RKO (cell line): ENCODE measurements at places on chromosomes 6 and 20.
A peak's percentile ranks its signal among the peaks of the same experiment; 100 is the strongest.

DNA sequence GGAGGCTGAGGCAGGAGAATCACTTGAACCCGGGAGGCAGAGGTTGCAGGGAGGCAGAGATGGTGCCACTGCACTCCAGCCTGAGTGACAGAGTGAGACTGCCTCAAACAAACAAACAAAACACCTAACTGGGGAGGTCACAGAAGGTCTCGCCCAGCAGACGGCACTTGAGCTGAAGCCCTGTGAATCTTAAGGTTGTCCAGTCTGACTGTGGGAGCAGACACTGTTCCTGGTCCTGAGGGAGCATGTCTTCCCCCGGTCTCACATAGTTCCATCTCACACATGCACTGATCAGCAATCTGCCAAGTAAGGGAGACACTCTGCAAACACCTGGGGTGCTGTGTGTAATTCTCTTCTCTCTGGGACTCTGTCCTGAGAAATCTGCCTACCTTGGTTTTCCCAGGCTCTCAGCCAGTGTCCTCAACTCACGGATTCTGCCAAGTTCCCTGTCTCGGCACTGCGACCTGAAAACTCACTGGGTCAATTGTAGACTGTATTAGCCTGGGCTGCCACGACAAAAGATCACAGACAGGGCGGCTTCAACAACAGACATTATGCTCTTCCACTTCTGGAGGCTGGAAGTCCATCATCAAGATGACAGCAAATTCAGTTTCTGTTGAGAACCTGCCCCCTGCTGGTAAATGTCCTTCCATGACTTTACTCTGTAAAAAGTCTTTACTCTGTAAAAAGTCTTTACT lies 94.3 kb downstream of the JPH2 start:
- DNase-seq, result peak; percentile 44

DNA sequence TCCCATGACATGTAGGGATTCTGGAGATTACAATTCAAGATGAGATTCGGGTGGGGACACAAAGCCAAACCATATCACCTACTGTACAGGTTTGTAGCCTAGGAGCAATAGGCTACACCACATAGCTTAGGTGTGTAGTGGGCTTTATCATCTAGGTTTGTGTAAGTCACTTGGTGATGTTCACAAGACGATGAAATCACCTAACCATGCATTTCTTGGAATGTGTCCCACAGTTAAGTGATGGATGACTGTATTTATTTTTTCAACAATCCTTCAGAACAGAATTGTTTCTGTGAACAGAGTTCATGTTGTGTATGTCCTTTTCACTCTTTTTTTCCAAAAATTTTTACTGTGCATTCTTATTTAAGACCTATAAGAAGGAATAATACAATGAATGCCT lies 76.1 kb downstream of the DTD1 start:
- no peak for DNase-seq

GRCh38 chr6:37630281-37630799 lies 67.3 kb downstream of the MDGA1 start:
- DNase-seq, result peak; percentile 99

DNA sequence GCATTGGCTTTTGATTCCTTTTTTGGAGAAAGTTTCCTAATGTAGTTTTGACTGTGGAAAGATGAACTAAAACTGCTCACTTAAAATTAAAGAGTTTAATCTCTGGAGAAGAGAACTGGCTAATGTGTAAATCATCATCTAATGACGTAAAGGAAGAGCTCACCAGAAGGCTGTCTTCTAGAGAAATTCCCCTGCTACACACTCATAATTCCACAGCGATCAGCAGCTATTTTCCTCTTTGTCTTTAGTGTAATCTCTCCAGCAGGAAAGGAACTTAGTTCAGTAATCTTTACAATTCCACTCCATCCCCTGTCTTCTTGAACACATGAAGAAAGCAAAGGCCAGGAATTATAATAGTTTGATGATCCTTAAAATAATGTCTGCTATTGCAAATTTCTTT lies 15.8 kb downstream of the SPTLC3 start:
- no peak for DNase-seq

GRCh38 chr6:14921878-14922671 lies 323.8 kb upstream of the JARID2 start:
- no peak for DNase-seq

DNA sequence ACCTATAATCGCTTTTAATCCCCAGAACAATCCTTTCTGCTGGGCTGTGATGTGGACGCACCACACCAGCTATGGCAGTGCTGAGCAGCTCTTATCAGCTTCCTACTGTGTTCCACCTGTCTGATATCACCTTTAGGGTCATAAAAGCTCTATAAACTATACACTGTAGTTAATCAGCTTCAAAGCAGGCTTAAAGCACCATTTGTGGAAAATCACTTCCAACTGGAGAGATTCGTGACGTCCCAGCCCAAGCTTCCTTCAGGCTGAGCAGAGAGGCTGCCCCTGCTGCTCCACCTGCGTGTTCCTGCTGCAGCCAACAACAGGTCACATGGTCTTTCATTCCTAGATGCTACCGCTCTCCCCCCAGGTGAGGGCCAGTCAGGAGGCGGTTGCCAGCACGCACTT lies 156.5 kb downstream of the SMOC2 start:
- DNase-seq, result no peak

DNA sequence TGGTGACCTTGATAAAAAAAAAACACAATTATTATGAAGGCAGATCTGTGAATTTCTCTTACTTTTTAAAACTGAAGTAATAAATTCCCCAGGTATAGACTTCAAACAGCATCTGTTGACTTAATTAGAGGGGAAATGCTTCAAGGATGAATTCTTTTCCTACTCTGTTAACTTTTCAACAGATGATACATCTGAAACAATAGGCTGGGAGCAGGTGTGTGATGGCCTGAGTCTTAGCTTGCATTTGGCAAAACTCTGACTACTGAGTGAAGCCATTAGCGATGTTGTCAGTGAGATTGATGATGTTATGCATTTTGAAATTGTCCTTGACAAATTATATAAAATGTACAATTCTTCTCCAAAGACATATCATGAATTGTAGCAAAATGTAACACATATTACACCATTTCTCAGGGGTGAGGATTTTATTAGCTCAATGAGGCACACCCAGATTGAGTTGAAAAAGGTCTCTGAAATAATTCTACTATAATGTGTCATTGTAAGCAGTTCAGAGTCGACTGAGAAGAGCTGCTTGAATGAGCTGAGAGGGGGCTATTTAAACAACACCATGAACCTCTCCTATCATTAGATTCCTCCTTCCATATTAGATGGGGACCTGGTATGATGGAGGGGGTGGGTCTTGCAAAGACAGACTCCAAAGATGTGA lies 39.6 kb upstream of the OGFRL1 start:
- DNase-seq, result no peak

DNA sequence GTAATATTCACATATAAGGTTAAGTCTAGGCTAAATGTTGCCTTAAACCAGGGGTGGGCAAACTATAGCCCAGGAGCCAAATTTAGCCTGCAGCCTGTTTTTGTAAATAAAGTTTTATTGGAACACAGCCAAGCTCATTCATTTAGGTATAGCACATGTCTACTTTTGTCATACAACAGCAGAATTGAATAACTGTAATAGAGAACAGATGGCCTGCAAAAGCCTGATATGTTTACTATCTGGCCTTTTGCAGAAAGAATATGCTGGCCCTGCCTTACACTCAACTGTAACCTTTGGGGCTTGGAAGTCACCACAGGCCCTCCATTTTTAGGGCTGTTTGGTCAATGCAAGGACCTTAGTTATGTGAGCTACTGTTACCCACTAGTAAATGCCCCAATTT lies 17.7 kb upstream of the BCLAF1 start:
- DNase-seq, result no peak

GRCh38 chr6:158751224-158751623 lies 67.9 kb downstream of the EZR start:
- no peak for DNase-seq

DNA sequence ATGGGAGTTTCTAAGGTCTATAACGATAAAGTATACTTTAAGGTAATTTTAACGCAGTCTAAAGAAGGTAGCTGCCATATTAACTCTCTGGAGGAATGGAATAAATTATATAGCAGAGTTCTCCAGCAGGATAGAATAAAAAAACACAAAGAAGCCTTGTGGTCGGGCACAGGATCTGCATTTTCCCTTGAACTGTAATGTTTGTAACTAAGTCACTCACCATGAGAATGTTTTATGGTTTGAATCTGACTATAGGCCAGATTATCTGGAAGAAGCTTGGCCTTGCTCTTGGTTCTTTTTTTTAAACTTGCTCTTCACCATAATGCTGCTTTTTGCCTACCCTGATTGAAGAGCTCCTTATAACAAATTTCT lies 238.8 kb upstream of the NOX3 start:
- no peak for DNase-seq

- DNase-seq, result peak; percentile 96
These were observed 69.7 kb upstream of the TOX2 start for GRCh38 chr20:43844778-43845614.

GRCh38 chr6:14713008-14713960 lies 532.6 kb upstream of the JARID2 start:
- DNase-seq, result peak; percentile 56

- no peak for DNase-seq
These were observed 72.7 kb downstream of the ELOVL4 start for GRCh38 chr6:79874531-79875134.

DNA sequence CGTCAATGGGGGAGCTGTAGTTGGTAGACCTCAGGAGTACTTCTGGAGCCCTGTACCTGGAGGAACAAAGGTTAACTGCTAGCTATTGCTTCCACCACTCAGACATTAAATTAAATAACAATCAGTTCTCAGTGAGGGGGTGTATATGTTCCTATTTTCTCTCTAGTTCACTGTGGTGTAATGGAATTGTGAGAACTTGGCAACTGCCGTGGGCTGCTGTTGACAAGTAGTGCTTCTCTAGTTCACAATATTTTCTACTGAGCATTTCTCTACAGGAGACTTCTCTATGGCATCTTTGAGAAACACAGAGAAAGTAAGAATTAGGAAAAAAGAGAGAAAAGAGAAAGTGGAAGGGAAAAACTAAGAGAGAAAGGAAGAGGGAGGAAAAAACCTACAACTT lies 23.4 kb upstream of the GSTA4 start:
- no peak for DNase-seq

- no peak for DNase-seq
These were observed 58.8 kb upstream of the CST7 start for GRCh38 chr20:24890286-24890685.

DNA sequence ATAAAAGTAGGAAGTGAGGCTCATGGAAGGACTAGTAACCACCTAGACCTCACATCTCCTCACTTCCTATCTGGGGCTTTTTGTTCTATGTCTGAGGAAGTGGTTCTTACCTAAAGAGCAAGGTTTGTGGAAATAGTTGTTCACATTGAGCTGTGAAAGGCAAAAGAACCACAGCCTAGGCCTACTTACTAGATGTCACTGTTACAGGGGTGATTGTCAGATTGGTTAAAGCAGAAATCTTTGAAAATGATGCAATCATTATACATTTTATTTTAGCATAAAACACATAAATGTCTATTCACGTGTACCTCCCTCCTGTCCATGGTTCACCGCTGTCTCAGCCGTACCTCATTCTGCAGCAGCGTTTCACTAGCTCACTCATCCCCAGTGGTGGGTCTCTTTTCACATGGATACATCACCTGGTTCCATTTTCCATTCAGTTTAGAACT lies 268.8 kb downstream of the TMEM242 start:
- DNase-seq, result no peak

GRCh38 chr20:10666221-10667076 lies 7.3 kb downstream of the JAG1 start:
- no peak for DNase-seq

DNA sequence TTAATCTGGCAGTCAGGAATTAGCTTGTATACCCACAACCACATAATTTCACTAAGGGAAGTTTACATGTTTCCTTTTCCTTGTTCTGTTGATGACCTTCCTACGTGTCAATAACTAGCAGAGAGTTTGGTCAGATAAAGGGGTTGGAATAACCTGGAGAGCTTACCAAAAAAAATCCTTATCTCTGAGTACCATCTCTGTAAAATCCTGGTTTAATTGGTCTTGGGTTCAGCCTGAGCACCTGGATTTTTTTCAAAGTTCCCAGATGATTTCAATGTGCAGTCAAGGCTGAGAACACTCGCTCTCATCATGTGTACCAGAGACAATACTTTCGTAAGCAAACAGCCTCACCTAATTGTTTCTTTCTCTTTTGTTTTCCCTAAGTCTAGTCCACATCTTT lies 483.8 kb upstream of the FLRT3 start:
- no peak for DNase-seq

DNA sequence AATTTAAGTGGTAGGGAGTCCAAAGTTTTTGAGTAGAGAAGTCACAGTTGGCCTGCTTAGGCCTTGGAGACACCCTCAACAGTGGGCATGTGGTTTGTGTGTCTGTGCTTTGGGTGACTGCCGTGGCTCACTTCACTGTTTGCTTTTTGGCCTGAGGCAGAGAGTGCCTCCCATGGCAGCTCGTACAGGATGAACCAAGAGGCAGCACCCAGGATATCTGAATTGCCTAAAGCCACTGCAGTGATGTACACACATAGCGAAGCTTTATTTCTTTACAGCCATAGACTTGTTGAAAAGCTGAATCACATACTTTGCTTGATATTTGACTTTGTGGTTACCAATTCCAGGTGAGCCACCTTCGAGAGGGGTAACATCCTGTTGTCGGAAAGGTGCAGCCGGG lies 21.6 kb downstream of the RREB1 start:
- no peak for DNase-seq

DNA sequence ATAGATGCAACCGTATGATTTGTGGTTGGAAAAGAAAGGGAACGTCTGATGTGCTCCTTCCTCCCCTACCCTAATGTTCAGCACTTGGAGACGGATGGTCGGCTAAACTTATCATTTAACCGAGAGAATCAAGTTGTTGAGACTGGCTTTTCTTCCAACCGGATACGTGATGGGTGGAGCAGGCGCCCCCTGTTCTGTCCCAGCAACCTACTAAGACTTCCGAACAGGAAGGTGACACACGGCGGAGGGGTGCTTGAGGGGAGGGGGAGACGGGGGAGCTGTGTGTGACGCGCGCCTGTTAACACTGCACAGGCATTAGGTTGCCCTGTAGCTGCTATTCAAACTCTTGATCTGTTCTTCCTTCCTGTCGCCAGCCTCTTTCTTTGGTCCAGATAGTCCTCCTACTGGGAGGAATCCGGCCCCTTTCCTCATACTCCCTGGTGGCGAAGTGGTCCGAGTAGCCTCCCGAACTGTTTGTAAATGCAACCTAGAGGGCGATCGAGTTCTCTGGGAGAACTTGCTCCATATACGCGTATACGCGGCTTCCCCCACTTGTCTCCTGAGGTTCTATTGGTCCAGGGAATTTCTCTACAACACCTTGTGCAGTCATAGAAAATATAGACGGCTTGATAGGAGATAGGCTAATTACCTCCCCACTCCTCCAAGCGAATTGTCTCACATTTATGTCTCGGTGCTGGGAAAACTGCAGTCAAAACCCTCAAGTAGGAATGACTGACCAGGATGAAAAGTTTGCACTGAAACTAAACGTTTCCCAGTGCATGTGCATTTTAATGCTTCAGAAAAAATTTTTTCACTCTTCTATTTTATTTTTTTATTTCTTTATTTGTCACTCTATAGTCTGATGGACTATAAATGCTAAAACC lies 126.0 kb upstream of the SLC2A12 start:
- peak; percentile 95 for DNase-seq

- DNase-seq, result no peak
These were observed 71.5 kb downstream of the NCR2 start for GRCh38 chr6:41406728-41407489.

GRCh38 chr20:38340693-38341092 lies 5.6 kb upstream of the LBP start:
- DNase-seq, result no peak

- DNase-seq, result no peak
These were observed 16.6 kb downstream of the SNRPC start for GRCh38 chr6:34773916-34774315.

- no peak for DNase-seq
These were observed 9.7 kb upstream of the TBC1D7 start for GRCh38 chr6:13338038-13338437.

- peak; percentile 68 for DNase-seq
These were observed 2.1 kb downstream of the GOPC start for GRCh38 chr6:117600008-117600743.
